ENCODE measurements at places on chromosomes 1 and 21.

DNA sequence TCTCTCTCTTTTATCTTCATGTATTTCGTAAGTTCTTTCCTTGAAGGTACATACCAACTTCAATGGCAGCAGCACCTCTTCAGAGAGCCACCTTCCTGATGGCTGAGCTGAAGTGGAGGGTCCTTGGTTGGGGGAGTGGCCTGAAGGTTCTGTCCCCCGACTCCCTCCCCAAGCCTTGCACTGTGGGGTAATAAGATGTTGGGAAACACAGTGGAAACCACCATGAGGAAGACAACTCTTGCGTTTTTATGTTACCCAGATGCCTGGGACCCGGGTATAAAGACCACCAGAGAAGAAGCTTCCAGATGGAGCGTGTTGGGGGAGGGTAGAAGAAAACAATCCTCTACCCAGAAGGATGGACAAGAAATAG, 794 bp downstream of the KRTAP12-3 start:
- DNase-seq, result no peak

DNA sequence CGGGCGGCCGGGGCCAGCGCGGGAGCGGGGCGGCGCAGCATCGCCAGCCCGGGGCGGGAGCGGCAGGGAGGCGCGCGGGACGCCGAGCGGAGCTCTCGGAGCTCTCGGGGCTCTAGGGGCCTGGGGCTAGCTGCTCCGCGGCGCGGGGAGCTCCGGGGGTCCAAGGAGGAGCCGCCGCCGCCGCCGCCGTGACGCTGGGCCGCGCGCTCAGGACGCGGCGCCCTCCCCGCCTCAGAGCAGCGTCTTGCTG, 147 bp downstream of the CLSTN1 start:
- no peak for DNase-seq

DNA sequence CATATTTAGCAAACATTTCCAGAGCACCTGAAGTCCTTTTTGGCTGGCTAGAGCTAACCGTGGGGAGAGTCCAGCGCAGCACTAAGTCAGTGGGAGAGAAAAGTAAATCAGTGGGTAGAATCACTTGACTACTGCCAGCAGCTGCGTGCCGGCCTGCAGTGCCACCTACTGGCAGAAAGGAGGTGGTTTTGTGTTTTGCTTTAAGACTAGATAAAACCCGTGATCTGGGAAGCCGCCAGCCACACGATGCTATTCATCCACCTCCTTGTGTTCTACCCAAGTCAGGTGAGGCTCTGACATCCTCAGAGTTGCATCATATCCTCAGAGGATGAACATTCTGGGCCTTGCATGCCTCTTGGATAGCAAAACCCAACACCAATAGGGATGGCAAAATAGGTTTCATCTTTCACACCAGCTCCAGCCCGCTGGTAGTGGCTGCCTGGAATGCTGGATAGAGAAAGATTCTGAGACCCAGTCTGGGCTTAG, 14.1 kb upstream of the HEYL start:
- DNase-seq, result peak; percentile 85

- DNase-seq, result no peak
Measured at GRCh38 chr1:8107897-8108296, 81.8 kb upstream of the ERRFI1 start.

- DNase-seq, result no peak
Measured at GRCh38 chr1:117585086-117585485, 20.8 kb upstream of the TENT5C start.

- DNase-seq, result no peak
Measured at GRCh38 chr1:119101563-119101962, 38.9 kb downstream of the WARS2 start.

- no peak for DNase-seq
Measured at GRCh38 chr1:40806731-40807695, 23.4 kb downstream of the KCNQ4 start.

GRCh38 chr1:30761381-30762151, 4.0 kb upstream of the LAPTM5 start:
- DNase-seq, result no peak

GRCh38 chr1:160436966-160437365, 36.6 kb downstream of the VANGL2 start:
- DNase-seq, result no peak

DNA sequence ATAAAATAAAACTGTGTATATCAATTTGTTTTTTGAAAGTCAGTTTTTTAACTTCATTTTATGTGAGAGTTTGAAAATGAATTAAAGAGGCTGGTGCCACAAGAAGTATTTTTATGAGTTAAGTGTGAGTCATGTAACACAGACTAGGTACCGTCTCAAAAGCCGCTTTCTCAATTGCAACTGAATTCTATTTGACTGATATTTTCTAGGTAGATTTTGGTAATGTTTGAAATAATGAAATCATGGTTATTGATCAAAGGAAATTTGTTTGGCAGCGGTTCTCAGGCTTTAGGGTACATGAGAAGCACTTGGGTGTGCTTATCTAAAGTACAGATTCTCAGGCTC, 4.6 kb downstream of the SNX27 start:
- no peak for DNase-seq

- no peak for DNase-seq
Measured at GRCh38 chr1:56880774-56881173, 26.2 kb downstream of the C8A start.

DNA sequence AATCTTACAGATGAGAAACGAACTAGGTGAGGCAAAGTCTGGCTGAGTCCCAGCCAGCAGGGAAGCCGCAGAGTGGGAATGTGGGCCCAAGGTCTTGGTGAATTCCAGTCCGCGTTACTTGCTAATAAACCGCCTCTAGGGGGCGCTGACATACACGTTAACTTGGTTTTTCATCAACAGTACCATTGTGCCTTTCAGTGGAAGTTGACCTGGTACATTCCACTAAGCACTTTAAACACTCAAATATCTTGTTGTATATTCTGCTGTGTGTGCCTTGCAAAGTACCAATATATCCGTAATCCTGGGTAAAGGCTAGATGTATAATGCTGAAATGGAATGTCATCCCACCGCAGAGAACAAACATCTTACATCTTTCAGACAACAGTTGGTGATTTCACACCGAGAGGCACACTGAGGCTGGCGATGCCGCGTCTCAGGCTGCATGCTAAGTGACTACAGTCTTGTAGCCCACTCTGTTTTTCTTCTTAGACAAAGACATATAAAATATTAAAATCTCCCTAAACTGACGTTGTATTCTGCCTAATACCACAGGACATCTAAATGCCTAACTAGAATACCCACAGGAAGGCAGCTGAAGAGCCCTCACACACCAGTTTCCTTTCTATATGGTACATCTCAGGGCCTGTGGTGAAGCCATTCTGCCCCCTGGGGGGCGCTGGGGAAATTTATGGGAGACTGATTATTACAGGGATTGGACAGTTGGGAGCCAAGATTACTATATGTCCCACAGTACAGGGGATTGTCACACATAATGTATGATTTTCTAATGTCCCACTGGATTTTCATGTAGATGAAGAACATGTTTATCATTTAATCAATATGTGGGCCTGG, 49.2 kb upstream of the C1orf198 start:
- DNase-seq, result peak; percentile 95

- peak; percentile 91 for DNase-seq
Measured at GRCh38 chr1:24972221-24972914, 42.3 kb upstream of the RUNX3 start.

DNA sequence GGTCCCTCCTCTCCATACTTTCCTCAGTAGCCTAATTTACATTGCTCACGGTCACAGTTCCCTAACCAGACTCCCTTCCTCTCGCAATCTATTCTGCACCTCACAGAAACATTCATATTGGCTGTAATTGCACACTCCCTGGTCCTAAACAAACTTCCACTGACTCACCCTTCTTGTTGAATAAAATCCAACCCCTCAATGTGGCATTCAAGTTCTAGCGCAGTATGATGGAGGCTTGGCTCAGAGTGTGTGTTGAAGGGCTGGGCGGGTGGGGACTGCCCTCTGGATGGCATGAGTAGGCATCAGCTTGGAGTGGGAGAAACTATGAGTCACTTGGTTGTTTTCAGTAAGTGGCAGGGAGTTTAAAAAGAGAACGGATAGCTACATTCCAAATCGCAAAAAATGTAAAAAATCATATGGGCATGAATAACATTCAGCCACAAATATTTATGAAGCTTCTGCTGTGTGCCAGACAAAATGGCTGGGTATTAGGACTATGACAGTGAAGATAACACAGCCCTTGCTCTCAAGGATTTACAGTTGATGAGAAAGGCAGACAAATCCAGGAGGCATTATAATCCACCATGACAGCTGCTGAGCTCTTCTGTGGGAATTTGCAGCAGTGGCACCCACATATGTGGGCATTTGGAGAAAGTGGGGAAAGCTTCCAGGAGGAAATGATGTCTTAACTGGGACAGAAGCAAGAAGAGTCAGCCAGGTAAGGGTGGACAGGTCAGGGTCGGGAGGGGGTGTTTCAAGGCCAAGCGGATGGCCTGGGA, 42.2 kb upstream of the LYST start:
- DNase-seq, result peak; percentile 95

GRCh38 chr1:85465786-85466134, 801 bp upstream of the DDAH1 start:
- DNase-seq, result no peak

DNA sequence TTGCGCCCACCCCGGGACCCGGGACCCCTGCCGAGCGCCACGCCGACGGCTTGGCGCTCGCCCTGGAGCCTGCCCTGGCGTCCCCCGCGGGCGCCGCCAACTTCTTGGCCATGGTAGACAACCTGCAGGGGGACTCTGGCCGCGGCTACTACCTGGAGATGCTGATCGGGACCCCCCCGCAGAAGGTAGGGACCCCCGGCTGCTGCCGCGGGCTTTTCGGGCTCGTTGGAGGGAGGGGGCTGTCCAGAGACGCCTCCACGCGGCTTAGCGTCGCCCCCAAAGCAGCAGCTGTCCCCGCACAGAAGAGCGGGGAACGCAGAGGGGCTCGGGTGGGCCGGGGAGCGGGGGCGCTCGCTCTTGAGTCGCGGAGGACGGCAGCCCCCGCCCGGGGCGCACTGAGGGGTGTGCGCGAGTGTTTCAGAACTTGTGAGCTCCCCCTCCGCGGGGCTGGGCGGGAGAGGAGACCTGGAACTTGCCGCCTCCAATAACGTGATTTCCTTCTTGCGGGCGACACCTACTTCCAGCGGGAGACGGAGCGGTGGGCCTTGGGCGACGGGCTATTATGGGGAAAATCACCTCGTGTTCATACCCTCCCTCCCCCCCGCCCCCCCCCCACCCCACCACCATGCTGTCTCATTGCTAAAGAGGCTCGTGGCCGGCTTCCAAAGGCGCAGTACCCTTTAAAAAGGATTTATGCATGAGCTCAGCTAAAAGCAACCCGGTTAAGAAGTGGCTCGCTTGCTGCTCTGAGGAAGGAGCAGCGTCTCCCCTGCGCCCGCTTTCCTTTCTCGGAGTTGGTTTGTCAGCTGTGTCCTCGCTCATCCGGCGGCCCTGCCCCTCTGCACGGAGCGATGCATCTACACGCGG, 664 bp downstream of the BACE2 start:
- DNase-seq, result peak; percentile 20

- peak; percentile 81 for DNase-seq
Measured at GRCh38 chr1:93437976-93438605, 9.8 kb upstream of the FNBP1L start.
